ENCODE measurements at places on chromosomes 4 and X.
A peak's percentile ranks its signal among the peaks of the same experiment; 100 is the strongest.

GRCh38 chrX:4450177-4450576, 736.7 kb upstream of the PRKX start:
- no peak for DNase-seq

- no peak for DNase-seq
These were observed 64.9 kb downstream of the PRSS12 start for GRCh38 chr4:118287711-118288451.

DNA sequence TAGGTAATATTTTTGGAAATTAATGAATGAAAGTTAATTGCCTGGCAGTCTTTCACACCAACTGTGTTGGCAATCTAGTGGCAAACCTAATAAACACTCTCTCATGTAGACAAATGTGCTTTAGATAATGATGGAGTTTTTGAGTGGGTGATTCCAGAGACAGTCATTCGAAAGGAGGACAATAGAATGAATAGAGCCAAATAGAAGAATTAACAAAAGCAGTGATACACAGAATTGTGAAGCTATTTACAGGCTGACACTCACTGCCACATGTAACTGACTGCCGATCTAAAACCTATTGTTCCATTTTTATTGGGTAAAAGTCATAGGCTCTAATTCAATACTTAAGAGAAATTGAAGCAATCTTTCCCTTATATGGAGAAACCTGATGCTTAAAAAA, 338.5 kb downstream of the PCDH7 start:
- no peak for DNase-seq

- DNase-seq: no peak
These were observed 112.4 kb upstream of the ELOVL6 start for GRCh38 chr4:110310795-110311194.

DNA sequence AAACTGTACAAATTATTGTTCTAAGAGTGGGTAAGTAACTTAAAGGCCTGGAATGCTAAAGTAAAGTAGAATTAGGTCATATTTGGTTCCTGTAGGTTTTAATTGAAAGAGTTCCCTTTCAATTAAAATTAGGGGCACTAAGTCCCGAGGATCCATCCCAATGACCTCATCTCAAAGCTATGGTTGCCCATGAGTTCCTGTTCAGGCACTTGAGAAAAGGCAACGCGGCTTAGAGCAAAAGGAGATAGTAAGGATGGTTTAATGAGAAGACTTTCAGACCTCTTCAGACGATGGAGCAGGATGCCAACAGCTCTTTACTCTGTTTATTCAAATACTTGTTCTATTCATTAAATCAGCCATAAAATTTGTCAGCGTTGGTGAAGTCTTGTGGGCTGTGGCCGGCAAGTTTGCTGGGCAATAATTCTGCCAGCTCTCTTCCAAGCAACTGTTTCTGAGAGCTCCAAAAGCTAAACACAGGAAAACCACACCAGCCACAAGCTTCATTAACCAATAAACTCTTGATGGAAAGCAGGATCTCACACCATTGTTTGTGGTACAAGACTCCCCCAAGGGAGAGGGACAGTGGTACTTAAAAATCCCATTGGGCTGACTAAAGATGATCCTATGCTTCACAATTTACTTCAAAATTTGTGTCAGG, 167.4 kb downstream of the COL4A6 start:
- DNase-seq: no peak

GRCh38 chr4:94892051-94892450, 134.3 kb downstream of the BMPR1B start:
- no peak for DNase-seq

- DNase-seq: no peak
These were observed 133.8 kb downstream of the KLHL13 start for GRCh38 chrX:117982694-117983392.

DNA sequence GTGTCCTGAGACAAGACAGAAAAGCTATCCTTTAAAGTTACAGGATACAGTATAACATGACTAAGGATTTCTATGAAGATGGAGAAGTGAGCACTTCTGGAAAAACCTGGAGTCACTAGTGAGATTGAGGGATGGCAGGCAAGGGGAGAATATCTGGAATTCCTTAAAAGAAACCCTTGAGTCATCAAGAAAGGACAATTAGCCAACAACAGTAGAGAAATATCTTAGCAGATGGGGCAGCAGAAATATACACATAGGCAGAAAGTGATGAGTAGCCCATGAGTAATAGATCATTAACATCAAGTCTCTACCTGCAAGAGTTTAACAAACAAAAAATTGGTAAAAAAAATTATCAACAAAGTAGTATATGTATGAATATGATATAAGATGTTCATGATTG, 858.8 kb upstream of the FRG1 start:
- no peak for DNase-seq

DNA sequence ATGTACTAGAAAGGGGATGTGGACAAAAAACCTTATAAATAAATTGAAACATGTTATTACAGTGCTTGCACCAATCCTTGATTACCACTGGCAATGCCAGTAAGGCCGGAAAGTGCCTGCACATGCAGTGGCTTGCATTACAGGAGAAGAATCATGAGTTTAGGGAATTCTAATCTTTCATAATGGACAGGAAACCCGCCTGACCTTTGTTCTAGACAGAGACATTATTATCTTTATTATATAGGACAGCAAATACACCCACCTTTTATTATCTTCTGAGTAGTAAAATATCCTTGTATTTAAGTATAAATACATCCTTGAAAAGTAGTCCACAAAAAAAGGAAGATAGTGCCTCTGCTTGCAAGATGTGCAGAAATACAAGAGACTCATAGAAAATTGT, 379.9 kb upstream of the LCORL start:
- no peak for DNase-seq

DNA sequence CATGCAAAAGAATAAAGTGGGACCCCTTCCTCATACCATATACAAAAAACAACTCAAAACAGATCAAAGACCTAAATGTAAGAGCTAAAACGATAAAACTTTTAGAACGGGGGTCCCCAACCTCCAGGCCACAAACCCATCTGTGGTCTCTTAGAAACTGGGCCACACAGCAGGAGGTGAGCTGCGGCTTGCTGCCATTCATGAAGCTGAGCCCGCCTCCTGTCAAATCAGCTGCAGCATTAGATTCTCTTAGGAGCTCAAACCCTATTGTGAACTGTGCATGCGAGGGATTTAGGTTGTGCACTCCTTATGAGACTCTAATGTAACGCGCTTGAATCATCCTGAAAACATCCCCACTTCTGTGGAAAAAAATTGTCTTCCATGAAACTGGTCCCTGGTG, 7.0 kb upstream of the GATA1 start:
- DNase-seq: no peak

DNA sequence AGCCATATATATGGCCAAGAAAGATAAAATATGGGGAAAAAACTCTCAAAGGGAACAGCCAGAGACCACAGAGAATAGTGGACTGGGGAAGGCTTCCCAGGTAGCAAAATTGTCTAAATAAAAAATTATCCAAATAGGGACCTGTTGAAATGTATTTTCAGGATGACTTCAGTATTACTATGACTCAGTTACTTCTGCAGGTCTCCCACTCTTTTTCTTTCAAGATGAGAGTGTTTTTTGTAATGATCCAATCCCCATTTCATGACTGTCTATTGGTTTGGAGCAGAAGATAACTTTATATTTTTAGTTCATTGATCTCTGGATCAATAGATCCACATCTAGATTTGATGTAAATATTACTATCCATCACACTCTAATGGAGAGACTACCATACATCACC, 372.1 kb upstream of the EMCN start:
- no peak for DNase-seq

DNA sequence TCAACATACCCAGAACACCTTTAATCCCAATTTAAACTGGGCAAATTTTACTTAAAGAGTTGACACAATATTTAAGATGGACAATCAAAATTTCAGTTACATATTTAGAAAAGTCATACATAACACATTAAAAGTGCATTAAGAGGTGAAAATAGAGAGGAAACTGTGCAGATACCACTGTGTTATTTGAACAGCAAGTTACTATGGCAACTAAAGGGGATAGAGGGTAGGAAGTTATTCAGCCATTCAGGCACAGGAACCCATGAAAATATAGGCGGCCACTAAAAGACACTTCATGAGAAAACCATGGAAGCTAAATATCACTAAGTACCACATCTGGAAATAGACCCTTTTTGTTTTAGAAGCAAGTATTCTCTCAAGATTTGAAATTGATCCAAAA, 75.1 kb downstream of the PDGFC start:
- DNase-seq: no peak

DNA sequence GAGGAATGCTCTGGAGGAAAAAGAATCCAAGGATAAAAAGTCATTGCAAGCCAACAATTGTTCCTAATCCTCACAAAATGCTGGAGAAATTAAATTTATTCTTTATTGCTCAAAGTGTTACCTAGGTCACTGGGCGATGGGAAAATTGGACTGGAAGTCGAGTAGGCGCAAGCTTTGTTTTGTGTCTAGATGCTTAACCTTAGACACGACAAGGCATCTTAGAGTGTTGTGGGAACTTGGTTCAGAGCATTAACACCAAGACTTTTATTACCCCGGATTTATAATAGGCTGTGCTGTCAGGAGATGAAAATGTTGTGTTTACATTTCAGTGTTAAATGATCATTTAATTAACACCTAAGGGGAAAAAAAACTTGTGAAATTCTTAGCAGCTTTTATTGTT, 25.1 kb downstream of the SLIT2 start:
- DNase-seq: no peak

- DNase-seq: no peak
These were observed 73.3 kb downstream of the RBM46 start for GRCh38 chr4:154854362-154854761.

DNA sequence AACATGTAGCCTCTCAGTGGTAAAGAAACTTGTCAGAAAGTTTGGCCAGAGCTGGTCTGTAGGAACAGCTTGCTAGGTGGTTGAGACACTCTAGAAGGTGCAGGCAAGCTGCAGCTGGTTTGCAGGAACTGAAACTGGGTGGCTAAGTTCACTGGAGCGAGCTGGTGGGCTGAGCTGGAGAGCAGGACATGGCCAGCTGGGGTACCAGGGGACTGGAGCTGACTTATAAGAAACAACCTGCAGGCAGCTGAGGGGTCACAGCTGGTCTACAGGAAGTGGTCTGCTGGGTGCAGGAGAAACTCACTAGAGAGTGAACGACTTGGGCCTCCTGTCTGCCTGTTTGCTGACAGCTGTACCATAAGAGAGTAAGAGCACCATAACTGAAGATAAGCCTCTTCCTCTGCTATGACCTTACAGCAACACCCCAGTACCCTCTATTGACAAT, 157.1 kb upstream of the LNX1 start:
- peak; percentile 54 for DNase-seq

- DNase-seq: no peak
These were observed 28.7 kb upstream of the STOX2 start for GRCh38 chr4:183876268-183876934.

DNA sequence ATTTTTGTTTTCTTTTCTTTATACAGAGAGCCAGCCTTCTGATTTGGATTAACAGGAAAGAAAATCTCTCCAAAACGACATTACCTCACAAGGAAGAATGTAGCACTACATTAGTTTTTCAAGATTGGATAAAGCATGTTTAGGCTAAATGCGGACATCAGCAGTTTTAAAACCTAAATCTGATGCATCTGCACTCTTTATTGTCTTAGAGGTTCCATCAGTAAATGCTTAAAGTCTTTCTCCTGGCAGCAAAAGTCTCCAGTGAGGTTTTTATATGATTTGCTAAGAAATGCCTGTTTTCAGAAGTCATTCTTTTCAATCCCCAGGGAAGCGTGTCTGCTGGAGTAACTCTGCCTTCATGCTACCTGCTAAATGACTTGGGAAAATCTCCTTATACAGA, 912.9 kb upstream of the INTU start:
- DNase-seq: no peak

DNA sequence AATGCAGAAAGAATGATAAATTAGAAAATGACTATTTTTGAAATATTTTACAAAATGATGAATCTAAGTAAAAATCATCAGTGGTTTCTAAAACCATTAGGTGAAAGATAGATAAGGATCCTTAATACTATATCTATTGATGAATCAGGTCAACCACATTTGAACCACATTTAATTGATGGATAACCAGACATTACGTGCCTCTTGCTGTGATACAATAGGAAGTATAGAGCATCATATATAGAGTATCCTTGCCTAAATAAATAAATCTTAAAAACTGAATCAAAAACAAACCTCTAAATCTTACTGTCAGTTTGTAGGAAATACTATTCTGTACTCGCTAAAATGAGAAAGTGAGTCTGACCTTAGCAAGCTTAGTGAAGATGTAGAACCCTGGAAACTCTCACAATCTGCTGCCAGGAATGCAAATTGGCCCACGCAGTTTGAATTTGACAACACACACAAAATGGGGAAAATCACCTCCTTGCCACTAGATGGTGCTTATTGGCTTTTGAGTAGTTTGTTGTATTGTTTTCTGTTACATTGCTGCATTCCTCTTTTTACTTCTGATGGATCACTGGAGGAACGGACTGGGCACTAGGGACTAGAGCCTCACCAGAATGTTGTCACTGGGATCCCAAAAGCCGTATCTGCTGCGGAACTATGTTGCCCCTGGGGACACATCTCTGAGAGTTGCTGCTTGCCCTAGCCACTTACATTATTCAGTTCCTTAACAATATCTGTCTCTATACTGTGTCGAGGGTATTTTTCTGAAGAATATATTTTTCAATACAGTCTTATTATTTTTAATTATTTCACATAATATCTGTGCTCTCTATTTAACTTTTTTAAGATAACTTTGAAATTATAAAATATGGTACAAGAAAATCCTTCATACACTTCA, 25.4 kb upstream of the SLAIN2 start:
- no peak for DNase-seq

DNA sequence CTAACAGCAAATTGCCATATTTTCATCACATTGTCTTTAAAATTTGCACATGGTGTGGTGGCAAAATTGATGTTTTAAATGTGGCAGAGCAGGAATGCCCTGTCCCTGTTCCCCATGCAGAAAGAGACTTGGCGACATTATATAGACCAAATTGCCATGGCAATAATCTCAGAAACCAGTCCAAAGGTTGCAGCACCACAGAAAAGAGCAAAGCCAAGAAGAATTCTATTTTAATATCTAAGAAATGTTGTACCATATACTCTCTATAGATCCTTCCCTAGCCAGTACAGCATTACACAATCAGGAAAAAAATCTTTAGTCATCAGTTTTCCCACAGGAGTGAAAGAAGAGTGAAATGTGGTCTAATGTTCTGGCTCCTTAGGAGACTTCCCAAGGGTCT, 80.0 kb downstream of the UGT2B28 start:
- no peak for DNase-seq

- no peak for DNase-seq
These were observed 7.3 kb upstream of the INTS6L start for GRCh38 chrX:135513130-135513515.

DNA sequence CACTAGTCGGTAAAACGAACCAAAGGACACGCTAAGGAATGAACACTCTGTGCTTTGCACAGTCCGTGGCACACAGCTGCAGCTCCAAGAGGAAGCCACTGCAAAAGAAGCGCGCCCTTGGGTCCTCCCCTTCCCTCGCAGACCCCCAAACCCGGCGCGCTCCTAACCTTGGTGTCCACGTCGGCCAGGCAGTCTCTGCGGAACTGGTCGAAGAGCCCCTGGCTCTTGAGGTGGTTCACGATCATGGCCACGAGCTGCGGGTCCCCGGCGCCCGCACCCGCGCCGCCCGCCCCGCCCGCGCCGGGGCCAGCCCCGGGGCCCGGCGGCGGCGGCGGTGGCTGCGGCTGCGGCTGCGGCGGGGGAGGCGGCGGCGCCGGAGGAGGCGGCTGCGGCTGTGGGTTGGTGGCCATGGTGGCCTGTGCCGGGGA, 333 bp downstream of the BOD1L1 start:
- no peak for DNase-seq
